ENCODE measurements at places on chromosomes 5 and 9.

DNA sequence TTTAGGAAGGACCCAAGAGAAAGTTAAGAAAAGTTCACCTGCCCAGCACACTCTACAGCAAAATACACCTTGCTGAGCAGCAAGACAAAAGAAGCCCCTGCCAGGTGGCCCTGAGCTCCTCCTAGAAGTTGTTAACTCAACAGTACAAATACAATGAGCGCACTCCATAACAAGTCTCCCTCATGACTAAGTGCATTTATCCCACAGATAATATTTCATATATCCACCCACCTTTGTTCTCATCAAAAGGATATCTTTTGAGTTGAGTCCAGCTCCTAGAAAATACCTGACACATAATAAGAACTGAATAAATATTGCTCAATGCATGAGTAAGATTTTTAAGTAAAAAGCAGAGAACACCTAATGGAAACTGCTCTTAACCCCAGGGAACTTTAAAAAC lies 73.3 kb downstream of the ABCA1 start:
- peak; percentile 11 for DNase-seq

- DNase-seq = no peak
Measured at GRCh38 chr9:70474413-70474812, 60.0 kb upstream of the KLF9 start.

GRCh38 chr5:40453689-40454088 lies 226.0 kb upstream of the PTGER4 start:
- DNase-seq = no peak

GRCh38 chr5:65061250-65061973 lies 292.7 kb downstream of the CWC27 start:
- no peak for DNase-seq

DNA sequence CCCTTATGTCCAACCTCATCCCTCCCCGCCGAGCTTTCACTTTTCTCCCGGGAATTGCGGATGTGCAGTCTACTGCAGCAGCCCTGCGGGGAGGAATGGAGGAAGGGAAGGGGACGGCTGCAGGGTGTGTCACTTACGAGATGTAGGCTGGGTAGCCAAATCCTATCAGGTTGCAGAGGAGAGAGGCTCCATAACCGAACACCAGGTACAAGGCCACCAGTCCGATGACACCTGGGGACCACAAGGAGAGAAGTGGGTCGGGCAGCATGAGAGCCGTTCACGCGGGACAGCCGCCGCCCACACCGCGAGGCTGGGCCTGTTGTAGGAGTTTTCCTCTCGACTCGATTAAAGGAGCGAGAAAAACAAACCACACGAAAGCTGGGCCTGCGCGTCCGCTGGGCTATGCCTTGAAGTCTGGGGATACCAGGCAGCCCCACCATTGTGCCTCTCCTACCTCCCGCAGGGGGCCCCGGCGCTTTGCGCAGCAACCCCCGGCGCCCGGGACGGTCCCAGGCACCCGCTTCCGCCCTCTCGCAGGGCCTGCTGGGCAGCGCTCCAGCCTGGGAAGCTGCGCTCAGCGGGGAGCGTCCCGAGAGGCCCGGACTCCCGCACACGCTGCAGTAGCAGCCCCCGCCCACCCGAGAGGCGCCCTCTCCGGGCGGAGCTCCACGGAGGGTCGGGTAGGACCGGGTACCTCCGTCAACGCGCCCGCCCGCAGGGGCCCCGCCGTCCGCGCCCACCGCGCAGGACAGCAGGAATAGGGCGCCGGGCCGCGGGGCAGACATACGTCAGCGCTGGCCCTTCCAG lies 798 bp downstream of the REEP5 start:
- peak; percentile 59 for DNase-seq

DNA sequence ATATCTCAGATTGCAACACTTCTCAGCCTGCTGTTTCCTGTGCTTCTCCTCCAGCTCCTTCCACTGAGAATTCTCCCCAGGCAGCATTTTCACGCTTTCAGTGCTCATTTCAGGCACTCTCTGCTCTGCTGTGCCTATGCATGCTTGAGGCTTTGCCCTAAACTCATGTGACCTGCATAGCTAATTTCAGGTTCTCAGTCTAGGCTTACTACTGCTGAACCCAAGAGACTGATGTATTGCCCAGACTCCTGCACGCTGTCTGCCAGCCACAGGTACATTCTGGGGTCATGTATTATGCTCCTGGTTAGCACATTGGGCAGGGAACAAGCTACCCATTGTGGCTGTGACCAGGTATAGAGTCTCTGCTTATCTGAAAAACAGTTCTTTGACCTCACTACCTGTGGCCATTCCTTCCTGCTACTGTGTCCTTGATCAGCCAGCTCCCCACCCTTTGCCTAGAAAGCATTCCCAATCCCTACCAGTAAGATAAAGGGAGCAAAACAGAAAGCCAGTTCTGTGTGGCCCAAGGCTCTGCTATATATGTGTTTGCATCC lies 34.7 kb downstream of the PIP5K1B start:
- no peak for DNase-seq

DNA sequence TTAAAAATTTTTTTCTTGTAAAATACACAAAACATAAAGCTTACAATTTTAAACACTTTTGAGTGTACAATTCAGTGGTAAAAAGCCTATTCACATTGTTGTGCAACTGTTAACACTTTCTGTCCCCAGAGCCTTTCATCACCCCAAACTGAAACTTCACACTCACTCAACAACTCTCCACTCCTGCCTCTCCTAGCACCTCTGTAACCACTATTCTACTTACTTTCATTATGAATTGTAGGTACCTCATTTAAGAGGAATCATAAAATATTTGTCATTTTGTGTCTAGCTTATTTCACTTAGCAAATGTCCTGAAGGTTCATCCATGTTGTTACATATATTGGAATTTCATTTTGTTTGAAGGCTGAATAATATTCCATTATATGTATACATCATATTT lies 4.3 kb upstream of the ZNF510 start:
- DNase-seq = no peak

DNA sequence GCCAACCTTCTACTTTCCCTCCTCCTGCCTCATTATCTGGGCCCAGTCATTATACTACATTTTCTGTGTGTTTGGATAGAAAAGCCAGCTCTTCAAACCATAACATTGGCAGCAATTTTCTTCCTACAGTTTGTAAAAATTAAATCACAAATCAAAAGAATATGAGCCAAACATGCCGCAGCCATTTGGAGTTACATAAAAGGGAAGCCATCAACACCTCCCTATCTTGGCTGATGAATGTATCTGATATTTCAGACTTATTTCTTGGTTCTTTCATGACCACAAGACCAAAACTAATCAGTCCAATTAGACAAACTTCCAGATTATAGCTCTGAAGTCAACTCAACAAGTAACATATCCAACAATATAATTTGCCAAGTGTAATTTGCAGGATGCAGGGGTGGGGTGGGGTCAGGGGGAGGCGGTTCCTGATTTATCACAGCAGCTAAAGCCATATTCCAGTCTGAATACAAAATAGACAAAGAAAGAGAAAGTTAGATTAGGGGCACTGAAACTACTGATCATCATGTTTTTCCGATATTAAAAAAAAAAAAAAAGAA lies 89.4 kb upstream of the CNTLN start:
- DNase-seq = no peak

DNA sequence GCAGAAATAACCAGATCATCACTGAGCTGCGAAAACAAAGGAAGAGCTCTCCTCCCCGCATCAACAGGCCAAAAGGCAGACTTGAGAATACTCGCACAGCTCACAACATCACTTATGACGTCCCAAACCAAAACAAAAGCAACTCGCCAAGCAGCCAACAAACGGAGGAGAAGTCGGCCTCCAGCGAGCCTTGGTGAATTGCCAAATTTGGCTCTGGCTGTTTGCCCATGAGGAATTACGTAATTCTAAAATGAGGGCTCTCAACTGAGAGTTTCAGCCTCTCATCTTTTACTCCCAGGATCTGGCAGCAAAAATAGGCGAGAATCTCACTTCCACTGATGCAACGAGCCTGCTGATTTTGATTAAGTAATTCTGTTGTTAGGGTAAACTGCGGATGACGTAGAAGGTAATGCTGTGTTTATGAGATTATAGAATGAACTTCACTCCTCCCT lies 51.7 kb upstream of the SEMA6A start:
- no peak for DNase-seq
